CD4-positive, alpha-beta T cell treated with Interleukin-6 for 4 hours (primary cell): ENCODE measurements at places on chromosomes 16 and 17.
A peak's percentile ranks its signal among the peaks of the same experiment; 100 is the strongest.

DNA sequence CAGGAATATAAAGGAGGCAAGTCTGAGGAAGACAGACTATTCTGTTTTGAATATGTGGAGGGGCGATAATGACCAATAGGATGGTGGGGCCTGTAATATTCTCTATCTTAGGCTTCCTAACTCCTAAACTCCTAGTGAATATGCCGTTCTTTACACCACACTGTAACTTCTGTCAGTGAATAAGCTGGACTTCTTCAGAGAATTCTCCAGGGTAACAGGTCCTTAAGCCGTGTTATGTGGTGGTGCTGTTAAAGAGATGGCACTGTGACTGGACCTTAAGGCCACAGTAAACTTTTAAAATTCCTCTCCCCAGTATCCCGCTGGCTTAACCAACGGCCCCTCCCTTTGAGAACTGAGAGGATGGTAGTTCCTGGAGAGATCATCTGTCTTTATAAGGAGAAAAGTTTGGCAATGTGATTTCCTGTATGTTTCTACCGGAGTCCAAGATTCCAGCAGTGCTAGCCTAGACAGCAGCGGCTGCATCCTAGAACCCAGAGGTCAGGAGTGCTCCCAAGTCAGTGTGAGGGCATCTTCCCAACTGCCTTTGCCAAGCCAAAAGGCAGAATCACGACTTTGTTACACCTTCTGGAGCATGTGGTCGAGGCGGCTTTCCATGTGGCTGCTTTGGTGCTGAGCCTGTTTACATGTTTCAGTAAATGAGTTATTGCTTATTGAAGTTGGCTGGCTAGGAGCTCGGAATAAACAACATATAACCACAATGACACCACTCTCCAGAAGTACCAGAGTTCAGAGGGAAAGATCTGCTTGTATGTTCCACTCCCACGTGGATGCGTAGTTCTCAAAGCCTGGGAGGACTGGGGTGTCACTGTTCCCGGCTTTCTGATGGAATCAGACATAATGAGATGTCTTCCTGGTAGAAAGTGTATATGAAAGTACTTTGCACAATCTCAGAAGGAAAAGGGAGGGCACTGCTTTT, 41.0 kb downstream of the TUBD1 start:
- DNase-seq = no peak

DNA sequence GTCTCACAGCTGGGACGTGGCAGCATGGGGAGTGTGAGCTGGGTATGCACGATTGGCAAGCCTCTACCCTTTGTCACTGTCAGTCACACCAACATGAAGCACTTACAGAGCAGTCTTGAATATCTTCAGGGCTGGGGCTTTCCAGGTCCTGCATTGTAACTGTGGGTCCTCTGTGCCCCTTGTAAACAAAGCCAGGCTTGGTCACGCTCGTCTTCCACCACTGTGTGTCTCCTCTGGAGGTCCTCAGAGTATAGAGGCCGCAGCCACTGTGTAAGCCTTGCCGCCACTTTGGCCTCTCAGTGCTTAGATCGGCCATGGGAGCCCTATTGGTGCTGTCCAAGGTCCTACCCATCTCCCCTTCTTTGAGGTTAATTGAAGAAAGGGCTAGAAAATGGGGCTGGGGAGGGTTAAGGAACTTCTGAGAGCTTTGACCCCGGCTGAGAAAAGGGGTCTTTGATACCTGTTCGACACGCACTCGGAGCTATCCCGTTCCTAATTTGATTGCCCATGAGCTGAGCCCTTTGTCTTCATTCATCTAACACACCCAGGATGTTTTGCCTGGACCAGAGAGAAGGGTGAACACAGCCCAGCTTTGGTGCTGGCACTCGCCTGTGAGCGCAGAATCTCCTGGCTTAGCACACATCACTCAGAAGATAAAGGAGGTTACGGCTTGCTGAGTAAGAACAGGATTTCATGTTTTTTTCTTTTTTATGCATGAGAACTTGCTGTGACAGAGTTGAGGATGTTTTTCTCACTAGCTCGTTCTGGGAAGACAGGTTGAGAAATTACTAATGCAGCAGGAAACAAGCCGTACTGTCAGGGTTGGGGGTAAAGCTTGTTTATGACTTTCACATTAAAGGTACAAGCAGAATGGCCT, 267.9 kb downstream of the CPPED1 start:
- DNase-seq = no peak

DNA sequence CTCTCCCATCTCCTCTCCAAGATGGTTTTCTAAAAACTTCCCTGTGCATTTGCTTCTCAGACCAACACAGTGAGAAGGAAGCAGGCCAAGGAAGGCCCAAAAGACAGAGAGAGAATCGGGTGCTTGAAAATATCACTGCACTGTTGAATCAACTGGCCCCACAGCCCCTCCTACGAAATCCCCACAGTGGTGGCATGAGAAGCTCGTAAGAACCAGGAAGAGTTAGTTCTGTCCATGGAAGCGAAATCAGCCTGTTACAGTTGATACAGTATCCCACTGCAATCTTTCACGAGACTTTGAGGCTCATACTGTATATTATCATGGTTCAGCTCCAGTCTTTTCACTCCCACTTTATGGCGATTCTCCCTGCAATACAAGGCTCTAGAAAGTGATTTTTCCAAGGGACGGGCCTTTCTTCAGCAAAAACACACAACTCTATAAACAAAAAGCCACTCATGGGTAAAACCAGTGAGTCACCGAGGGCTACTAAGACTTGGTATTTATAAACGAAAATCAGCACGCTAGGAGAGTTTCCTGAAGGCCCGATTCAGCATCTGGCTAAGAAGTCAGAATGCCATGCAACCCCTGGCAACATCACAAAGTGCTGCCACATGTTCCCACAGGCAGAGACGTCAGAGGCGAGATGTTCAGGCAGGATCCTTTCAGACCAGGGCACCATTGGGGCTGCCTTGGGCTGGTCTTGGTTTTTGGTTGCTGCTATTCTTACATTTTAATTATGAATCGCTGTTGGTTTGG, 185.7 kb downstream of the IRX5 start:
- no peak for DNase-seq

- no peak for DNase-seq
Measured at GRCh38 chr17:79090443-79091225, 16.0 kb downstream of the ENGASE start.

- no peak for DNase-seq
Measured at GRCh38 chr16:72853575-72854266, 194.2 kb downstream of the ZFHX3 start.

DNA sequence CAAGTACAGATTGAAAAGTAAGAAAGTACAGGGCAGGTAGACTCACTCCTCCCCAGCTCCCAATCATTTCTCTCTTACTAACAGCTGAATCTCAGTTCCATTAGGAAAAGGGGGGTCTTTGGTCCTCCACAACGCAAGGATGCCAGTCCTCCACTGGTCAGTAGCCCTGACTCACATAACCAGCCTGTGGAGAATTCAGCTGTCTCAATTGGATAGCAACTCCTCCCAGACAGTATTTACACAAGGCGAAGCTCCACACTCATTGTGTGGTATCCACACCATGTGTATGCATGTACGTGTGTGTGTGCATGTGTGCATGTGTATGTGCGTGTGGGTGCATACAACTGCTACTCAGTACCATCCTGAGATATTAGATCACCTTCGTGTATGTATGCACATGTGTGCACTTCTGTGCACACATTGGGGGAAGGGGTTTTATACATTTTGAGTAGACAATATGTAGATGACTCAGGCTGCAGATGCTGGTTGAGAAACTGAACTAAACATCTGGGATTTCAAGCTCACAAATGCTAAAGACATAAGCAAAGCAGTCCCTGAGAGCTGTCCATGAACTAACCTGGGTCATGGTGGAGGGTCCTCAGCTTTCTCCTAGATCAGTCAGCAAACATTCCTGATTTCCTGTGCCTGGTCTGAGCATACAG, 240.1 kb downstream of the SLC39A11 start:
- no peak for DNase-seq

DNA sequence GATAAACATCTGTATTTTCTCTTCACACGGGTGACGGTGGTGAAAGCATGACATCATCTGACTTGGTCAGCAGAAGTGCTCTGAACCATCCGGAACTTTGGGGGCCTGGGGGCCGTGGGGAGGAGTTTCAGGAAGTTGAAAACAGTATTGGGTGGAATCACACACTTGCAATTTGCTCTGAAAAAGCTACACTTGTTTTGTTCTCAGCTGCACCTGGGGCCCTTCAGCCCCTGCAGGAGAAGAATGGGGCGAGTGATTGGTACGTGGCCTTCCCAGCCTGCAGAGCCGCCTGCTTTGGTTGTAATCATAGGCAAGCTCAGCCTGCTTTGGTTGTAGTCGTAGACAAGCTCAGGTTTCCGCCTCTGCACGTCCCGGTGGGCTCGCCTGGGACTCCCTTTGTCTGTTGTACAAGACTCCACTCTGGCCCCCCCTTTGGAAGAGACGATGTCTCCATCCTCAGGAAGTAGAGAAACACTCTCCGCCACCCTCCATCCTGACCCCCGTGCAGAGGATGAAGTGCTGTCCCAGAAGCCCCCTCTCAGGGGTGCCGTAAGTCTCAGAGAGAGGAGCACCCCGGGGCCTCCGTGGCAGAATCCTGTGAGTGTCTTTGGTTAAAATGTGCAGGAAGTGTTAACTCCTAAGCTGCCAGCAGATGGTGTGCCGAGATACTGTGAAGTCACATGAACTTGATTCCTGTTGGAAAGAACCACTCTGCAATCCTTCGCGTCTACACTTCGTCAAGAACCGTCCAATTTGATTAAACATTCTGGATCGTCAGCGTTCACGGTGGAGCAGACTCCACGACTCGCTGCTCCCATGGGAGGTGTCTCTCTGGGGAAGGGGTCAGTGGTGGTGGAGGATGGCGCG, 5.4 kb downstream of the BANP start:
- DNase-seq = peak; percentile 76

DNA sequence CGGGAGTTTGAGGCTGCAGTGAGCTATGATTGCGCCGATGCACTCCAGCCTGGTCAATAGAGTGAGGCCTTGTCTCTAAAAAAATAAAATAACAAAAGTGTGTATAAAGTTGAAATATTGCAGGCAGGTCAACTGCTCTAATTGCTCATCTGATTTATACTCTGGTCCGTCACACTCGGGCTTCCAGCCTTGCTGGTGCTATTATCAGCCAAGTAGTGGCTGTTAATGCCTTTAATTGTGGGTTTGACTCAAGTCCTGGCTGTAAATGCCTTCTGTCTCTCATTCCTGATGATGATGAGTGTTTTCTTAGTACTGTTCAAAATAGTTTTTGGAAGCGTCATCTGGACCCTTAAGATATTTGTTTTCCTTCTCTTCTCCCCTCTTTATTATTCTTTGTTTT, 18.4 kb downstream of the SYT17 start:
- DNase-seq = no peak

- DNase-seq = no peak
Measured at GRCh38 chr17:47715669-47716325, 17.2 kb upstream of the TBX21 start.

- DNase-seq = no peak
Measured at GRCh38 chr16:2971985-2972784, 3.0 kb downstream of the PAQR4 start.

GRCh38 chr17:76318586-76318985, 10.5 kb upstream of the QRICH2 start:
- DNase-seq = no peak
